A549 treated with GW870086 at 1 μM for 4 hours (cell line): ENCODE measurements at places on chromosomes 16 and 17. TPM values are rescaled to one million over a fixed set of nuclear protein-coding genes. Genes with fewer than 3 reads are reported as not detected.

TERB1 gene
- not detected in 5 replicates for total RNA-seq

KRT27 gene
- total RNA-seq: not detected in 5 replicates

EVPL gene
- 15.6 to 19.5 TPM (median 17.9 TPM) in 5 replicates for total RNA-seq

CSNK1D gene
- 200 to 236 TPM (median 232 TPM) in 5 replicates for total RNA-seq

FKBP10 gene
- 86.7 to 109 TPM (median 106 TPM) in 5 replicates for total RNA-seq

ZNF19 gene
- total RNA-seq: 1.4 to 2.3 TPM (median 1.7 TPM) in 5 replicates

ANTKMT gene
- 35.3 to 65.1 TPM (median 57.7 TPM) in 5 replicates for total RNA-seq

C17orf113 gene
- total RNA-seq: 0.48 to 0.94 TPM (median 0.69 TPM) in 5 replicates

ITGB4 gene
- 74.8 to 94.7 TPM (median 80.4 TPM) in 5 replicates for total RNA-seq

ADAP2 gene
- 2.6 to 3.7 TPM (median 3.2 TPM) in 5 replicates for total RNA-seq

CRHR1 gene
- total RNA-seq: 0.20 TPM in 1 of 5 replicates, not detected in the others

CD7 gene
- 0.16 to 0.42 TPM in 2 of 5 replicates, not detected in the others for total RNA-seq
